Prostate gland (tissue), 2 donors: ENCODE measurements at places on chromosomes 5 and 9. TPM values are rescaled to one million over a fixed set of nuclear protein-coding genes. Genes with fewer than 3 reads are reported as not detected.
A peak's percentile ranks its signal among the peaks of the same experiment; 100 is the strongest.

DNA sequence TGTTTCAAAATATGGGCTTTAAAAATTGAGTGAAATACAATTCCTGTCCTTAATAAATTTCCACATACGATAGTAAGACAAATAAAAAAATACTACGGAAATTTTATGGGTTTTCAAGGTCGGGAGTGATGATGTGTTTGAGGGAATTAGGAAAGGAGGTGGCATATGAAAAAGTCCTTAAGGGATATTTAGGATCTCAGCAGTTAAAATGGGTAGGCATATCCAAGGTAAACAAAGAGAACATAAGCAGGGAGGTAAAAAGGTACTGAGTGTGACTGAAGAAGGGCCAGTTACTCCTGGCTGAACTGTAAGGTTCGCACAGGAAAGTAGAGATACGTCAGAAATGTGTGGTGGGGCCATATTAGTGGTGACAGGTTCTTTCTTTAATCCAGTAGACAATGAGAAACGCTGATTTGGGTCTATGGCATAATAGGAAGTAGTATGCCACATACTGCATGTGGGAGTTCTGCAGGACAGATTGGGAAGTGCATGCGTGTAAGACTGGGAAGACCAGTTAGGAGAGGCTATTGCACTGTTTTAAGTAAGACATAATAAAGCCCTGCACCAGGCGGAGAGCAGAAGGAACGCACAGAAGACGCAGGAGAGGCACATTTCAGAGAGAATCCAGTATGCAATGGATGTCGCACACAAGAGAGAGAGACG, 937 bp upstream of the HMGCR start:
- peak; percentile 51 for DNase-seq
- no peaks in the 10 kb centered on the region for H3K27me3 ChIP-seq
- H3K27ac ChIP-seq, result peak overlapping the region; percentile 97
- H3K4me1 ChIP-seq, result peaks cover 3% of the 10 kb centered on the region
- H3K36me3 ChIP-seq, result no peaks in the 10 kb centered on the region
- peak overlapping the region; percentile 97 for H3K4me3 ChIP-seq

DNA sequence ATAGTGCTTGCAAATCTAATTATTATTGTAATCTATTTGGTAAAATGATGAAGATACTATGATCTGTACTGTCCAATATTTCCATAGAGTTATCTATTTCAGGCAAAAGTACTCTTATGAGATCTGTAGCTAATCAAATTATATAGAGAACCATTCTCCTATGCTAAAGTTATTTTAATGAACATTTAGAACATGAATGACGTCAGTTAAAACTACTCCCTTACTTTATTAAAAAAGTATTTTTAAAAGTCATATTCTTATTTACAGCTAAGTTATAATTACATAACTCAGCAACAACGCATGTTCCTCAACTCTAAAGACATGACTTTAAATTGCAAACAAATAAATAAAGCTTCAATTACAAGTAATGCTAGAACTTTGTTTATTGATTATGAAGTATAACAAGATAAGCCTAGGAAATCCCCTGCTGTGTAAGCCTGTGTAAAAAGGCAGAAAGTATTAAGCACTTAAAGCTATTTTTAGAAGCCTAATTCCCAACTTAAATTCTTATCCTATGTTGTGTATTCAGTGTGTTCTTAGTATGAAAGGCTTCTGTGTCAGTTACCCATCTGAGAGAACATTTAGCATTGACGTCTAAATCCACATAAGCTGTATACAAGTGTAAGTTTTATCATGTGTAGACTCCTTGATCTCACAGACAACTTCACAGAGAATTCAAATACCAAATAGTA, 285.7 kb downstream of the HCN1 start:
- no peak for DNase-seq
- H3K4me3 ChIP-seq, result no peak overlapping the region
- no peaks in the 10 kb centered on the region for H3K27me3 ChIP-seq
- H3K4me1 ChIP-seq, result no peaks in the 10 kb centered on the region
- no peak overlapping the region for H3K27ac ChIP-seq

Gene EIF4E1B
- not detected for total RNA-seq

DNA sequence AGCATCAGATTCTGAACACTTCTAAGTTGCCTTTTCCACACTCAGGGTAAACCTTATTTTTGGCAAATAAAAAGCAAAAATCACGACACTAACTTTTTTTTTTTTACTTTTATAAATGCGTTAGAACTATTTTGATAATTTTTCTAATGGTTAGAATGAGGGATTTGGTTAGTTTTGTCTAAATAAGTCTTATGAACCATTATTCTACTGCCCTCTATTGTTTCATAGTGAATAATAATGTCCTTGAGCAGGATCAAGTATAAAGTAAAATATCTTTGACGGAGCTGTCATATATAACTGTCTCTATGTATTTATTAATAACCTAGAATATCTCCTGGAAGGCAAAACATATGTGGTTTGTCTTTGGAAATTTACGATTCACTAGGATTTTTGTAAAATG, 631.8 kb downstream of the GABRG2 start:
- no peak overlapping the region for H3K27ac ChIP-seq
- no peaks in the 10 kb centered on the region for H3K27me3 ChIP-seq
- no peak overlapping the region for H3K4me3 ChIP-seq
- H3K4me1 ChIP-seq, result no peaks in the 10 kb centered on the region

- no peak for DNase-seq
- H3K27me3 ChIP-seq, result no peaks in the 10 kb centered on the region
- no peaks in the 10 kb centered on the region for H3K36me3 ChIP-seq
Measured at GRCh38 chr9:31084350-31084749, 1300.1 kb upstream of the ACO1 start.

Gene GRM6
- not detected for total RNA-seq

Gene TOR4A
- total RNA-seq, result 1.6 TPM

Gene SLC34A3
- total RNA-seq, result 0.57 TPM

DNA sequence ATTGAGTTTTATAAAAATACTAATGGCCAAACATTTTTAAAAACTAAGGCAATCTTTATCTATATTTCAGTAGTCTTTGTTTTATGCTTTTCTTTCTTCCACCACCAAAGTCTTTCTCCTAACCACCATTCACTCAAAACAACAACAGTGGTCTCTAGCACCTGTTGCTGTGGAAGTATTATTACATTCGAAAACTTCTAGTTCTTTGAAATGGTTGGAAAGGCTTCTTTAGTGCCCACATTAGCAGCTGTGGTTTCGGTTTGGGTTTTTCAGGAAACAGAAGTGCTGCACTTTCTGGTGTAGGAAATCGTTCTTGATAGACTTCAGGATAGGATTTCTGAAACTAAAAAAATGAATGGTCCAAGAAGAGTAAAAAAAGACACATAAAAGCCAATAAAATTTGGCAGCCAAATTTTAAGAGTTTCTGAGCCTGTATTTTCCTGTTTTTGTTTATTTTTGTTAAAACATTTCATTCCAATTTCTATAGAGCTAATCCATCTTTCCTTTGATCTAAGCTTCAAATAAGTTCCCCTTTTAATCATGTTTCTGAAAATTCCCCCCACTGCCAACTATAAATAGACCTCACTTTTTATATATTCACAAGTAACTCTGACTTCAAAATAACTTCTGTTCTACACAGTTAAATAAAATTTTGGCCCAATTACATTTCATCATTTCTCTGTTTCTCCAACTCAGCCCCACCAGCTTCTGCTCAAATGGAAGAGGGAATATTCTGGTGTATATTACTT, 102.2 kb downstream of the DEPDC1B start:
- no peak for DNase-seq
- H3K4me3 ChIP-seq, result no peak overlapping the region
- no peak overlapping the region for H3K27ac ChIP-seq

Gene ADCY2
- 17.7 TPM for total RNA-seq

GRCh38 chr5:144237851-144238250, 67.2 kb downstream of the KCTD16 start:
- no peaks in the 10 kb centered on the region for H3K27me3 ChIP-seq
- H3K4me3 ChIP-seq, result no peak overlapping the region
- no peak overlapping the region for H3K27ac ChIP-seq
- no peaks in the 10 kb centered on the region for H3K4me1 ChIP-seq

DNA sequence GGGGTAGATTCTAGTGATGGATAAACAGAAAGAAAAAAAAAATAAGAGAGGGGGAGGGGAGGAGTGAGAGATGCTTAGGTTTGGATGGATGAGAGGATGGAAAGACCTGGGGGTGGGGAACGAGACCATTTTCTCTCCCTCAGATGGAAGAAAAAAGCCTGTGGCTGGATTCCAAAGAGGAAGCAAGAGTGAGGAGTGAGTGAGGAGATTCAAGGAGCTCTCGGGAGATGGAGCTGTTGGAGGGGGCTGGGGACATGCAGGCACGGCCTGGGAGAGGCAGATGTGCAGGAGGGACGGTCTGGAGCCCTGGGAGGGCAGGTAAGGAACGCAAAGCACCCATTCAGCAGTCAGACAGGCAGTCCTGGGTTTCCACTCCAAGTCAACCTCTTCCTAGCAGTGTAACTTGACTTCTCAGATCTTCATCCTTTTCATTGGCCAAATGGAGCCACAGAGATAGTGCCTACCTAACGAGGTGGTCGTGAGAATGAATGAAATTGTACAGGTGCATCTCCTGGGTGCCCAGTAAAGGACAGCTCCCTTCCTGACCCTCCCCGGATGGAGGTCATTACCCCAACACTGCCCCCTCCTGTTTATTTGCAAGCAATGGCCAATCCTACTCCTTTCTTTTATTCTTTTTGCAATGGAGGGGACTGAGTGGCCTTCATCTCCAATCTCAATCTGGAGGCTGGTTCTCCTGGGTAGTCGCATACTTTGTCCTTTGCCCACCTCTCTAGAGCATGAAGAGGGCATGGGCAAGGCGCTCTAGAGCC, 52.2 kb downstream of the PCDH1 start:
- H3K36me3 ChIP-seq, result no peaks in the 10 kb centered on the region
- no peaks in the 10 kb centered on the region for H3K27me3 ChIP-seq
- no peak for DNase-seq
- H3K27ac ChIP-seq, result no peak overlapping the region
- peaks cover 4% of the 10 kb centered on the region for H3K4me1 ChIP-seq
